ENCODE measurements at places on chromosomes 12 and 14.

DNA sequence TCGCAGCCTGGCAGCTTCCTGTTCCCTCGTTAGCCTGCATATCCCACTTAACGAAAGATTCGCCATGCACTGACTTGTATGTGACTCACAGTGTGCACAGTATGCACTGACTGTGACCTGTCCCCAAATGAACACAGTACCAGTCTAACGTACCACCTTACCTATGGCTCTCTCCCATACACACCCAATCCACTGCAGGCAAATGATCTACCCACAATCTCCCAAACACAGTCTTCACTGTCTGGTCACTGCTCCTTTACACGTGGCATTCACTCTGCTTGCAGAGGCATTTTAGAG is 163.5 kb upstream of the EEA1 start:
- DNase-seq, result no peak

DNA sequence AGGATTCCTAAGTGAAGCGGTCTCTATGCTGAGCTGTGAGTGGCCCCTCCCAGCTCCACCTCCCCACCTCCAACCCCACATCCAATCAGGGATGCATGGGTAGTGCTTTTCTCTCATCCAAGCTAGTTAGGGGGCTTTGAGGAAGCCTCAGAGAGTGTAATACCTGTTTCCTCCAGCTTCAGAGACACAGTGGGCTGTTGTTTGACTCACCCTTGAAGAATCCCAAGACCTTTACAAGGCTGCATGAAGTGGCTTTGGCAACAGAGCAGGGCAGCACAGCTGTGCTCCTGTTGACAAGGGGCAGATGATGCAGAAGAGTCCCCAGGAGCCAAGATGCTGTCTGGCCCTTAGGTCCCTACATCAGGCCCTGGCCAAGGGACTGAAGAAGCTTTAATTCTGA is 27.1 kb upstream of the CLMN start:
- DNase-seq, result no peak

GRCh38 chr12:10617863-10618262 is 4.5 kb upstream of the MAGOHB start:
- no peak for DNase-seq

DNA sequence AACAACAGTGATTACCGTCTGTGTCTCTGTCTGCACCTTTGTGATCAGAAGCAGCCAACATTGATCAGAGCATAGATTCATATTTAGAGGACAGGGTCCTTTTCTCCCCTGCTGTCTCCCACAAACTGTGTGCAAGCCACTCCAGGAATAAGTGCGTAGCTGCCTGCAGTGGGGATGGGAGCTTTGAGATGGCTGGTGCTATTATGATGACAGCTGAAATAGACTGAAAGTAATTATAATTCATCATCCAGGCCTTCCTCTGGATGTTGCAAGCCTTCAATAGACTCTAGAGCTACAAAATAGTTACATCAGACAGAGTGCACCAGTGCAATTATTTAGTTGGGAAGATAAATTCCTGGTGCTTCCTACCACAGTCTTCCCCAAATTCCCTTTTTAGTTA is 68.1 kb downstream of the BORCS5 start:
- DNase-seq, result no peak

- no peak for DNase-seq
These were observed 11.0 kb downstream of the TPCN1 start for GRCh38 chr12:113232089-113232839.

- no peak for DNase-seq
These were observed 154.3 kb downstream of the VRK1 start for GRCh38 chr14:96951511-96951910.

DNA sequence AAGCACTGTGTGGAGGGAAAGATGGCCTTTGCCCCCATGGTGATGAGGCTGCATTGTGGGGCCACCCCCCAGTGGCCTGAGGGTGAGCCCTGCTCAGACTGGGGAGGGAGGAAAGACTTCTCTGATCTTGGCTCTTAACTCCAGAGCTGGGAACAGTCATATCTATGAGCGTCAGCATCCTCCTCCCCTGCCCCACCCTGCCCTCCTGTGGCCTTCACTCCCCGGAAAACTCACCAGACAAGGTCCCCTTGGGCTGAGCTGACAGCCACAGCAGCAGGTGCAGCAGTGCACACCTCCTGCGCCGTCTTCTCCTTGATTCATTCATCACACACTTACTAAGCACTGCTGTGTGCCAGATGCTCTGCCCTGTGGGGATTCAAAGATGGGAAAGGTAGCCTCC is 98.8 kb downstream of the B4GALNT3 start:
- DNase-seq, result no peak

DNA sequence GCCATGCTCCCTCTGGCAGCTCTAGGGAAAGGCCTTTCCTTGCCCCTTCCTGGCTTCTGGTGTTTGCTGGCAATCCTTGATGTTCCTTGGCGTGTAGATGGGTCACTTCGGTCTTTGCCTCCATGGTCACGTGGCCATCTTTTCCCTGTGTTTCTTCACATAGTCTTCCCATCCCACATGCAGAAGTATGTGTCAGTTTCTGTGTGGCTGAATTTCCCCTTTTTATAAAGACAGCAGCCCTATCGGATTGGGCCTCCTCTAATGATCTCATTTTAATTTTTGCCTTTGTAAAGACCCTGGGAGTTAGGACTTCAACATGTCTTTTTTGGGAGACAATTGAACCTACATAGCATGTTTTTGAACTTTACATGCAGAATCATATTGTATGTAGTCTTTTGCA is 107.2 kb upstream of the FGD4 start:
- DNase-seq, result no peak

GRCh38 chr14:101599234-101599885 is 38.1 kb downstream of the DIO3 start:
- no peak for DNase-seq

DNA sequence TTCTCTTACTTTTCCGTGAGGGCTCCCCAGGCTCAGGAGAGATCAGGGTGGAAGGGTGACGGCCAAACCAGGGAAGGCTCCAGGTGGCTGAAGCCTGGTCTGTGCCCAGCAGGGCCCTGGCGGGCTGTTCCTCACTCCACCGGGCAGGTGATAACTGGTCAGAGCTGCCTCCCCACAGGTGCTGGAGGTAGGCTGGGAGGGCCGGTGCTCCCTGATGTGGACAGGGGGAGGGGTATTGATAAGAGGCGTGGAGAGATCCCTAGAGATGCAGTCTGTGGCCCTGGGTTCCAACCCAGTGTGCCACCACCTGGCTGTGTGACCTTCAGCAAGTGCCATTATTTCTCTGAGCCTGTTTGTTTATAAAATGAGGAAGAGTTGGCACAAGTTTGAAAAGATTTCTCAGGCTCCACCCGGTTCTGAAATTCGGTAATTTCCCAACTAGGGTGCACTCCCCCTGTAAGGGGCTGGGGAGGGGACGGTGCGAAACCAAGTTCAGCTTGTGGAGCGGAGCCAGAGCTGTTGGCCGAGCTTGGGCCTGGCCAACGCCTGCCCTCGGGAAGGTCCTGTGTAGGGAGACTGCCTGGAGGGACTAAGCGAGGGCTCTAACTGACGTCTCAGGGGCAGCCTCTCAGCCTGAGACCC is 1.0 kb upstream of the NR4A1 start:
- DNase-seq, result no peak

GRCh38 chr12:108815875-108816594 is 41.3 kb downstream of the SSH1 start:
- DNase-seq, result no peak

DNA sequence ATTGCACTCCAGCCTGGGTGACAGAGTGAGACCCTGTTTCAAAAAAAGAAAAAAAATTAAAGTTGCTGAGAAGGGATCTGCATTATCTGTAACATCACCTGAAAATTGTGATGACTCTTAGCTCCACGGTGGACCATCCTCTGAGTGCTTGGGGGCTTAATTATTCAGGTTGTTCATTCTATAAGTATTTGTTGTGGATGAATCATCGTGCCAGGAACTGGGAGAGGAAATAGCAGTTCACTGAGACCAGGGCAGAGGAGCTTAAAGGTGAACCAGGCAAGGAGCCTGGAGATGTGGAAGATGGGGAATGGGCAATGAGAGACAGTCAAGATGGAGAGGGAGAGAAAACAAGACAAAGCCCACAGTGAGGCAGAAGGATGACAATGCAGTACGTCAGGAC is 25.5 kb upstream of the GSC start:
- no peak for DNase-seq

- DNase-seq, result no peak
These were observed 195.6 kb upstream of the FLRT2 start for GRCh38 chr14:85334316-85334715.

GRCh38 chr12:31220633-31221550 is 105.1 kb downstream of the SINHCAF start:
- DNase-seq, result no peak

DNA sequence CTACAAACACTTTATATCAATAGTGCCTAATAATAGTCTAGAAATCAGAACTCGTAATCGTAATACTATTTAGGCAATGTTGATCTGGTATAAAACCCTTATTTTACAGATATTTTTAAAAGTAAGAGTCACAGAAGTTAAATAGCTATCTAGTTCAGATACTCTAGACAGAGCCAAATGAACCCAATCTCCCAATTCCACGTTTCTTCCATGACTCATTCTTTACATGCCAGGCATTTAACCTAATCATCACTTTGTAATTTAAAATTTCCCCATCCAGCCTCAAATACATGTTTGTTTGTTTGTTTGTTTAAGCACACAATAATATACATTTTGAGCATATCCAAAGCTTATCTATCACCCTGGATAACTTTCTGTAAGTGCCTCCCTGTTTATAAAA is 36.4 kb upstream of the GARIN6 start:
- DNase-seq, result no peak

DNA sequence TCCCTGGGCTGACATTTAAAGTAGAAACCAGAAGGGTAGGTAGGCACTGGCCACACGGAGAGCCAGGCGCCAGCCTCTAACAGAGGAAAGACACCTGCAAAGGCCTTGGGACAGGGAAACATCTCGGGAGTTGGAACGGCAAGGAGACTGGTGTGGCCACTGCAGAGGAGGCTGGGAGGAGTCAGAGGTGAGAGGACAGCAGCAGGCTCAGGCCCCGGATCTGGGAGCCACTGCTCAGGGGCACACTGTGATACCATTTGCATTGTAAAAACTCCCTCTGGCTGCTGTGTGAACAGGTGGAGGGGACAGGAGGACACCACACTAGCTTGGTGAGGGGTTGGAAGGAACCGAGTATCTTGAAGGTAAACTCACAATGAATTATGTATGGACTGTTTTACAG is 2.7 kb downstream of the ANHX start:
- DNase-seq, result no peak

- DNase-seq, result no peak
These were observed 5.6 kb upstream of the COCH start for GRCh38 chr14:30868736-30869135.

DNA sequence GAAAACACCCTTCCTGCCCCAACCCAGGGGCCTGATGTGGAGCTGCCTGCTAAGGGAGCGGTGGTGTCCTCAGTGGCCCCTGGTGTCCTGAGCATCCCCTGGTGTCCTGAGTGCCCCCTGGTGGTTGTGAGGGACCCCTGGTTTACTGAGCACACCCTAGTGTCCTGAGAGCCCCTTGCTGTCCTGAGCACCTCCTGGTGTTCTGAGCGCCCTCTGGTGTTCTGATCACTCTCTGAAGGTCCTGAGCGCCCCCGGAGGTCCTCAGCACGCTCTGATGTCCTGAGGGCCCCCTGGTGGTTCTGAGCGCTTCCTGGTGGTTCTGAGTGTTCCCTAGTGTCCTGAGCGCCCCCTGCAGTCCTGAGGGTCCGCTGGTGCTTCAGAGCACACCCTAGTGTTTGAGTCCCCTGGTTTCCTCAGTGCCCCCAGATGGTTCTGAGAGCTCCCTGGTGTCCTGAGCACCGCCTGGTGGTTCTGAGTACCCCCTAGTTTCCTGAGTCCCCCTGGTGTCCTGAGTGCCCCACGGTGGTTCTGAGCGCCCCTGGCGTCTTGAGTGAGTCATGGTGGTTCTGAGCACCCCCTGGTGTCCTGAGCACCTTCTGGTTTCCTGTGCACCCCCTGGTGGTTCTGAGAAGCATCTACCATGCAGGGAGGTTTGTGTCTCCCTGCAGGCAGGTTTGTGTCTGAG is 1004.2 kb downstream of the TMEM121 start:
- DNase-seq, result no peak

DNA sequence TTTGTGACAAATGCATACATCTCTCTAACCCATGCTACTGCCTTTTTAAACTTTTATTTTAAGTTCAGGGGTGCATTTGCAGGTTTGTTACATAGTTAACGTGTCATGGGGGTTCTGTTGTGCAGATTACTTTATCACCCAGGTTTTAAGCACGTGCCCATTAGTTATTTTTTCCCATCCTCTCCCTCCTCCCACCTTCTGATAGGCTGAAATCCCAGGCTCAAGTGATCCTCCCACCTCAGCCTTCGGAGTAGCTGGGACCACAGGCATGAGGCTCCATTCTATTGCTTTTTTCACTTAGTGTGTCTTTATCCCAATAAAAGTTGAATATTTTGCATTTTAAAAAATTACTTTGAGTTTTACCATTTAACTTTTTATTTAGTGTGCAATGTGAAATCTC is 68.9 kb downstream of the BAZ1A start:
- no peak for DNase-seq

Data from activated CD4-positive, alpha-beta T cell treated with anti-CD3 and anti-CD28 coated beads, Interleukin-2, amount 50 U/mL, for 24 hours (primary cell).